Fibroblast of the aortic adventitia (primary cell): ENCODE measurements at places on chromosomes 4 and X.

- DNase-seq = peak; percentile 75
Measured at GRCh38 chrX:41180194-41180908, 95.1 kb downstream of the USP9X start.

- no peak for DNase-seq
Measured at GRCh38 chr4:137775701-137776100, 243.4 kb upstream of the PCDH18 start.

DNA sequence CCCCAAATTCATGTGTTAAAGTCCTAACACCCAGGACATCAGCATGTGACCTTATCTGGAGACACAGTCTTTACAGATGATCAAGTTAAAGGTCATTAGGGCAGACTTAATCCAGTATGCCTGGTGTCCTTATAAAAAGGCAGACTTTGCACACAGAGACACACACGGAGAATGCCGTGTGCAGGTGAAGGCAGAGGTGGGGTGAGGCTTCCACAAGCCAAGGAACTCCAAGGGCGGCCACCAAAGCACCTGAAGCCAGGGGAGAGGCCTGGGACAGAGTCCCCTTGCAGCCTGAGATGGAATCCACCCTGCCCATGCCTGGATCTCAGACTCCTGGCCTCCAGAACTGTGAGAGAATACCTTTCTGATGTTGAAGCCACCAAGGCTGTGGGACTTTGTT lies 26.1 kb upstream of the SORCS2 start:
- no peak for DNase-seq

- no peak for DNase-seq
Measured at GRCh38 chr4:1732911-1733310, 11.6 kb downstream of the TACC3 start.

DNA sequence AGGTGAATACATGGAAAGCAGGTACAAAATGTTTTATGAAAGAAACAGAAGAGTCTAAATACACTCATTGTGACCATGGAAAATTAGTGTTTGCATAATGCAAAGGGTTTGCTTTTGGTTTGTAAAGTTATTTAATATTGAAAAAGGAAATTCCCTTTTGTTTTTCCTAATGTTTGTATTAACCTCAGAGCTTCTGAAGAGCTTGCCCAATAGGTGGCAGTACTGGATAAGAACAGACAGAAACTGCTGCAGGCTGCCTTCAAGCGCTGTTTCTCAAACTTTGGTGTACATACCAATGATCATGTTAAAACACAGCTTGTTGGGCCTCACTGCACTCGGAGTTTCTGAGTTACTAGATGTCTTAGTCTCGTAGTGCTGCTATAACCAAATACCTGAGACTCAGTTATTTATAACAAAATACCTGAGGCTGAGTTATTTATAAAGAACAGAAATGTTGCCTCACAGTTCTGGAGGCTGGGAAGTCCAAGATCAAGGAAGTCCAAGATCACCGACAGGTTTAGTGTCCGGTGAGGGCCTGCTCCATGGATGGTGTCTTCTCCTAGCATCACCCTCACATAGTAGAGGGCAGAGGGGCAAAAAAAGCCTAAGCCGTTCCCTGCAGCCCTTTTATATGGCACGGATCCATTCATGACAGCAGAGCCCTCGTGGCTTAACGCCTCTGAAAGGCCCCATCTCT lies 54.2 kb downstream of the SUPT20HL2 start:
- DNase-seq = peak; percentile 88

DNA sequence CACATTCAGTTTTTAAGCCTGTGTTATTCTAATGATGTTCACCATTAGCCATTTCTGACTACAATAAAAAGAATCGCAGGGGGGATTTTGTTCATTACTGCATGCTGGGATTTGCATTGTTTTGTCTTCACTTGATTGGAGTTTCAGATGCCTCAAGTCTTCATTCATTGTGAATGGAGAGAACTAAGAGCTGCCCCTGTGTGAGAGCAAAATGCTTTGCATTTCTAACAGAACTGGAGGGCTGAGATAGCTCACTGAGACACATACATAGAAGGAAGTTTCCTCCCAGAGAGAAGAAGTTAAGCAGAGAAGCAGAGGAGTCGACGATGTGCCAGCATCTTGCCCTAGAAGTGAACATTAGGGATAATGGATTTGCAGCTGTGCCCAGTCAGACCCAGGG lies 113.5 kb upstream of the GATB start:
- no peak for DNase-seq

DNA sequence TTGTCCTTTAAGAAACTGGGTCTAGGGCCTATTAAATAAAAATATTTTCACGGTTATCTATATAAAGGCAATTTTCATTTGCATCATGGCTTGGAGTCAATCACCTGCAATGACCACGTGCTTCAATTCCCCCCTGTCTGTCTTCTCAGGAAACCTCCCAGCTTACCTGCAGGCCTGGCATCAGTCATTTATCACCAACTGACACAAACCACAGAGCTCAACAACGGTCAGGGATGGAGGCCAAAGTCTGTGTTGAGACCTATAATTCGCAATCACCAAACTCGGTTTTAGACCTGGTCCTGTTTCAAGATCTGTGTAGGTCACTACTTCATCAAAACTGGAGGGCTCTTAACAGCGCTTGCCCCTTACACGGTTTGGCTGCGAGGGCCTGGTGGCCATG lies 1.9 kb downstream of the SLC9A7 start:
- no peak for DNase-seq

- DNase-seq = peak; percentile 65
Measured at GRCh38 chr4:110636680-110637407, 14.0 kb upstream of the PITX2 start.

GRCh38 chrX:108312011-108312410 lies 126.2 kb downstream of the COL4A6 start:
- DNase-seq = peak; percentile 47

- DNase-seq = no peak
Measured at GRCh38 chrX:357693-358471, 28.8 kb downstream of the PPP2R3B start.

GRCh38 chr4:112341033-112341432 lies 43.9 kb downstream of the ALPK1 start:
- no peak for DNase-seq

DNA sequence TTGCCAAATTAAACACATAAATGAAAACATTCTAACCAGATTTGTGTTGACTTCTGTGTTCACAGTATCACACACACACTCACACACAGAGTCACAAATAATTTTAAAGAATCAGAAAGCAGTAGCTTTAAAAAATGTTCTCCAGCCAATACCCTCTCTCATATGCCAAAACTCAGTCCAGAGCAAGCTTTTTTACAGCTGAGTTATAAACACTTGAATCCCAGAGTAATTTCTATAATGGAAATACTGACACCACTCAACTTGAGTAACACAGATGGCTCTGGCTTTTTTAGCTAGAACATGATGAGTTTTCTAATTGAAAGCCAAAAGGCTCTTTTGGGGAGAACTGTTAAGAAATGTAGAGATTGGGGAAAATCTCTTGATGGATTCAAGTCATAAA lies 100.8 kb downstream of the DOCK11 start:
- no peak for DNase-seq

DNA sequence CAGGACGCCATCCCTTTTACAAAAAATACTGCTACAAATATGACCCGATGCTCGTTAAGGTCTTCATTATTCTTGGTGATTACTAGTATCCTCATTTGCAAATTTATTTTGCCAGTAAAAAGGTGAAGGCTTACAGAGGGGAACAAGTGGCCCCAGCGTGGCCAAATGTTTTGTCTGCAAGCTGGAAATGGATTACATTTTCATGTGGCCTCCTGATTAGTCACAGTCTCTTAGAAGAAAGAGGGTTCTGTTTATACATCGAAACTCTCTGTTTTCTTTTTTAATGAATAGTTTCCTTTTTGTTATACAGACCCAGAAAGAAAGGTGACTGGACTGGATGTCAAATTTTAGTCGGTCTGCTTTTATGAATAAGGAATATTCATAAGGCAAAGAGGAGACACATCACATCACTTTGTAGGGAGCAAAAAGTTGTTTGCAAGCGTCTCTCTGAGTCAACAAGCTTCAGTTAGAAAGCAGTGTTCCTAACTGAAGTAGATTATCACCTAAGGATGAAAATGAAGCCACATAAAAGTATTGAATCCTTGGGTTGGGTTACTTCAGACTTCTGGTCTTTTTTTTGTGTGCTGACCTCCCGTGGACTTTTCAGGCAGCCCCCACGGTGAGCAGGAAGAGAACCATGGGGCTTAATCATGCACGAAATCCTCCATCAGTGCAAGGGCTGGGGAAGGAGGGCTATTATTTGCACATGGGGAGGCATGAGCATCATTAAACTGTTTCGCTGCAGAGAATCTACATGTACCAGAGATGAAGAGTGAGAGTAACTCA lies 125.6 kb downstream of the ARSF start:
- no peak for DNase-seq

DNA sequence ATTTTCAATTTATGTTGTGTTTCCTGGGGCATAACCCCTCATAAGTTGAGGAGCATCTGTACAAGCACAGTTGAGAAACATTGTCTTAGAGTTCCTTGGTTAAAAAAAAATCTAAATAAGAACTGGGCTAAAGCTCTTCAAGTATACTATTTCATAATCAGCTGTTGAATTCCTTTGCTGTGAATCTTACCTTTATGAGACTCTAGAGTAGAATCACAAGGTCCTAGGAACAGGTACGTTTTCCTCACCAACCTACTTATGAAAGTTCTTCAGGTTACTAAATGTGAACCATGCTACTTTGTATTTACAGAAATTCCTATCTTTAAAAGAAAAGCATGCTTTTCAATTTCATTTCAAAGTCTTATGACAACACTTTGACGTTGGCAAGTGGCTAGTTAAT lies 20.9 kb upstream of the SOD3 start:
- no peak for DNase-seq

- DNase-seq = no peak
Measured at GRCh38 chrX:70352496-70352895, 62.6 kb downstream of the KIF4A start.

- DNase-seq = no peak
Measured at GRCh38 chr4:3302173-3302785, 9.5 kb downstream of the RGS12 start.

GRCh38 chr4:28357990-28358389 lies 1497.3 kb downstream of the STIM2 start:
- DNase-seq = peak; percentile 28

DNA sequence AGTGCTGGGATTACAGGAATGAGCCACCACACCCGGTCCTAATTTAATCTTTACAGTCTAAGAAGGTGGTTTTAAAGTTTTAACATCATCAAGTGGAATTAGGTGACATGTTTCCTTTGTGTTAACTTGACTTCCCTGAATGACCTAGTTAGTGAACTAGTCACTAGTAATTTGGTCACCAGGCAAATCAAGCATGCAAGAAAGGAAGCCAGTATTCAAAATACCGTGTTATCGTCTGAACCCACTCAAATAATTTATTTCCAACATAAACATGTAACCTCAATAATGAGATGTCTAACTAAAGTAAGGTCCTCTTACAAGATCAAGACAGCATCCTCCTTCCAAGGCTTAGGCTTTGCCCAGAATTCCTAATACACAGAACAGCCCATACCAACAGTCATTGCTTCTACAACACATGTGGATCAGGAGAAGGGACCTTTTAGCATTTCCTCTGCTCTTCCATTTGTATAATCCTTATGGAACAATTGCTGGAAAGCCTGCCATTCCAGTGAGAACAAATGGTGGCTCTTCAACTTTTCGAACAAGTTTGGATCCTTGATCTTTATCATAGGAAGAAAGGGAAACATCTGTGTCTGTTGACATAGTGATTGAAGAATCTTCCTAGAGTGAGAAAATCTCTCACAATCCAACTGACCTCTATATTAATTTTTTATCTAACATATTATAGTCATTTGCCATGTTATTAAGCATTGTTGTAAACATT lies 97.2 kb downstream of the ANXA3 start:
- no peak for DNase-seq

DNA sequence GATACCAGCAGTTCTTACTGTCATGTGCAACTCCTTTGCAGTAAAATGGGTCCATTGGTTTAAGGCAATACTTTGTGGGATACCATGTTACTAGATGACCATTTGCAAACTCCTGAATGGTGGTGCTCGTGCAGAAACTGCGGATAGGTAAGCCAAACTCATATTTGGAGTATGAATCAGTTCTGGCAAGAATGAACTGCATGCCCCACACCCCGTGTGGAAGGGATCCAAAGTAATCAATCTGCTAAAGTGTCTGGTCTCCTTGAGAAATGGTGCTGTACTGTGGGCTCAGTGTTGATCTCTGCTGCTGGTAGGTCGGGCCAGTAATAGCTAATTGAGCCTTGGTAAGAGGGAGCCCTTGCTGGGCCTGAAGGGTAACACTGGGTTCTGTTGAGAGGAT lies 4.2 kb upstream of the TAB3 start:
- peak; percentile 16 for DNase-seq

DNA sequence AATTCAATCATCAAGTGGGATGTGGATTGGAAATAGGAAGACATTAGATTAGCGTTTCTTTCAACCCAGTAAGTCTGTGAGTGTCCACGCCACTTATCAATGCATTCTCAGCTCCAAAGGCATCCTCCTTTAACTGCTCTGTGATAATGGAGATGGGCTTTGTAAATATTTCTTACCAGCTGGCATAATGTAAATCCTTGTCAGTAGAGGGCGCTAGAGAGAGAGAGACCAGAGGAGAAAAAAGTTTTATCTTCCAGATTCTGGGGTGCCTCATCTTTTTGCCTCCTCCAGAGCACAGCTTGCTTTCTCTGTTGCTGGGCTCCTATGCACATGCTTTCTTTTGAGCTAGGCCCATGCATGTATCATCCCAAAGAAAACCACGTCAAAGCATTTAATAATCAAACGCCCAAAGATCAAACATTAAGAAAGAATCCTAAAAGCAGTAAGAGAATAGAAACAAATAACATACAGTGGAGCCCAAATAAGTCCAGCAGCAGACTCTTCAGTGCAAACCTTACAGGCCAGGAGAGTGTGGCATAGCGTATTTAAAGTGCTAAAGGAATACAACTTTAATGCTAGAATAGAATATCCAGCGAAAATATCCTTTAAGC lies 9.6 kb upstream of the MTMR1 start:
- peak; percentile 58 for DNase-seq
